ENCODE measurements at places on chromosomes 2 and 18.

GRCh38 chr2:1437101-1437500 is 23.8 kb downstream of the TPO start:
- DNase-seq, result no peak

DNA sequence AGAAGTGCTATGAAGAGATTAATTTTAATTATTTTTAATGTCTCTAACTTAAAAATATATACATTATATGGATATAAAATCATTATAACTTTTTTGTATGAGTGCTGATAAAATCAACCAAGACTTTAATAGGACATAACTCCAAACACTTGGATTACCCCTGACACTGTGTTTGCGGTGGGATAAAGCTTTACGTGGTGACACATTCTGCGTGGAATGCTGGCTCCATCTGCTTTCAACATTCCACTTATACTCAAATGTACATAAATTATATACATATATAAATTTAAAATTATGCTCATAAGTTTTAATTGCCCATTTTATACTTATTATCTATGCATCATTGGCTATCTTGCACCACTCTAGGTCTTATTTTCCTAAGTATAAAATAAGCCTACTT is 30.5 kb downstream of the LINC00305 start:
- no peak for DNase-seq

DNA sequence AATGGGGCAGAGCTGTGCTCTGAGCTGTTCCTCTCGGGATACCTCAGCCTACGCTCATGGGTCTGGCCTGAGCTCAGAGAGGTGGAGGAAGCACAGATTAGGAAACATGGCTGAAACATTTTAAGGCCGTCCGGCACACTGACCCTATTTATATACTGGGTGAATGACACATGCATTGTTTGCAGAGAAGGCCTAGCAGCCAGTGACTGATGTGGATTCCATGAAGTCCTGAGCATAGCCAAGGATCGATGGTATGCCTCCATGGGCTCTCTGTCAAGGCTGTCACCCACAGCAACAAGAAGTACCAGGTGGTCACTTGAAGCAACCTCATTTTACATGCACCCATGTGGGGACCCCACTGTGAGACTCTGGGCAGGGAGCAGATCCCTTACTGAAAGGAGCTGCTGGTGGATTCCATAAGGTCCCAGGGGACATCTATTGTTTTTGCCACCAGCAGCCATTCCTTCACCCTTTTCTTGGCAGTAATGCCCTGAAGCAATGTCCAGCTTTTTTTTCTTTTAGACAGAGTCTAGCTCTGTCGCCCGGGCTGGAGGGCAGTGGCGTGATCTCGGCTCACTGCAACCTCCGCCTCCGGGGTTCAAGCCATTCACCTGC is 8.4 kb downstream of the PTMA start:
- DNase-seq, result no peak

DNA sequence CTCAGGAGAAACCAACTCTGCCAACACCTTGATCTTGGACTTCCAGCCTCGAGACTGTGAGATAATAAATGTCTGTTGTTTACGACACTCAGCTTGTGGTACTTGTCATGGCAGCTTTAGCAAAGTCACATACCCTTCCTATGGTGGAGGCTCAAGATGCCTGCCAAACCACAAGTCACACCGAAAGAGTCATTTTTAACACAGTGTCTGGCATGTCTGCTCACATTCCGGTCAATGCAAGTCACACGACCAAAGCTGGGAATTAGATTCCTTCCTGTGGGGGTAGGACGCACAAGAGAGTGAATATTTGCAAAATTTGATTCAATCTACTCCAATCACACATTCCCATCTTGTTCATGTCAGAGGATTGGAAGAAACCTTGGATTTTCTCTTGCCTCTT is 24.6 kb downstream of the KCNE4 start:
- no peak for DNase-seq

DNA sequence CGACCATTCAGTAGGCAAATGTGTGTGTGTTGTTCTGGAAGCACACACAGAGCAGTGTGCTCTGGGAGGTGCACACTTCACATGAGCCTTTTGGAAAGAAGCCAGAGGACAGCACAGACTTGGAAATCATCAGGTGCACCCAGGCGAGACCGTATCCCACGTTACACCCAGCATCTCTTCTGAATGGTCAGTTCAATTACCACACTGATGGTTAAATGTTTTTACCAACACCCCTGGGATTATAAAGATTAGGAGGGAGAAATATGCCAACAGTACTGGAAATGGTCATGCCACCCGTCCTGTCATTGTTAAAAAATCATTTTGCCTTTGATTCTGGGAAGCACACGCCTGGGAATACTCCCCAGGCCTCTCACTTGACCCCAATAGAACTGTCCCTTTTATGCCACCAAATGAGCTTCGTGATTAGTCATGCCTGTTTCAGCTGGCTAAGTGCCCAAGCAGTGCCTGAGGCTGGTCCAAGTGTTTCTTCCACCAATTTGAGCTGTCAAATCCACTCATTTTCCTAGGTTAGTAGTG is 183.7 kb downstream of the NRP2 start:
- peak; percentile 86 for DNase-seq

- no peak for DNase-seq
Observed at GRCh38 chr2:119234021-119235019, 10.7 kb downstream of the STEAP3 start.

- DNase-seq, result no peak
Observed at GRCh38 chr2:54419388-54419787, 36.7 kb upstream of the SPTBN1 start.

- no peak for DNase-seq
Observed at GRCh38 chr2:183752571-183752970, 628.3 kb downstream of the NUP35 start.

DNA sequence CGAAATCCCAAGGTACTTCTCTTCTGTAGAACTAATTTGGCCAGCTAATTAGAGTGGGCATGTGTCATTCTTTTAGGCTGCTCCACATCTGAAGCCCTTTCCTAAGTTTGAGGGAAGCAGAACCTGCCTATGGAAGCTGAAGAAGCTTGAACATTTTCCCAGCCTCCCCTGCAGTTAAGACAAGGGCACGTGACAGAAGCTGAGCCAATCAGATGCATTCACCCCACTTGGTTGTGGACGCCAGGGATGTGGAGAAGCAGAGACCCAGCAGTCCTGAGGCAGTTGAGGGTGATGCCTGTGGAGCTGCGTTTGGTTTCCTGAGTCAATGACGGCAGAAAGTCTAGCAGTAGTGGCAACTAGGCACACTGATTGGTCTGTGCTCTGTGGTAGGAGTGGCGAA is 26.1 kb upstream of the CERS6 start:
- DNase-seq, result no peak

DNA sequence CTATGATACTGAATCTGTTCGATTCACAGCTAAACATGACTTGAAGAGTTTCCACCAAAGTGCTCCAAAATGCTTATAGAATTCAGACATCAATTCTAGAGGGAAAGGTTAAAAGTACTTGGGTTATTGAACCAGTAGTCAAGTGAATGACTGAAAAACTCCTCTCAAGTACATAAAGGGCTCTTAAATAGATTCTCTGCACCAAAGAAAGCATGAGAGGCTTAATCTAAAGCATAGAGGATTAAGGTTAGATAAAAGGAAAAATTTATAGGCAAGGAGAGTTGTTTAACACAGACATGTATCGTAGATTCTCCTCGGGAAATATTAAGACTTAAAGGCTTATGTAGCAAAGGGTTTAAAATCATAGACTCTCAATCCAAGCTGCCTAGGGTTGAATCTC is 701.4 kb downstream of the ERBB4 start:
- DNase-seq, result no peak

DNA sequence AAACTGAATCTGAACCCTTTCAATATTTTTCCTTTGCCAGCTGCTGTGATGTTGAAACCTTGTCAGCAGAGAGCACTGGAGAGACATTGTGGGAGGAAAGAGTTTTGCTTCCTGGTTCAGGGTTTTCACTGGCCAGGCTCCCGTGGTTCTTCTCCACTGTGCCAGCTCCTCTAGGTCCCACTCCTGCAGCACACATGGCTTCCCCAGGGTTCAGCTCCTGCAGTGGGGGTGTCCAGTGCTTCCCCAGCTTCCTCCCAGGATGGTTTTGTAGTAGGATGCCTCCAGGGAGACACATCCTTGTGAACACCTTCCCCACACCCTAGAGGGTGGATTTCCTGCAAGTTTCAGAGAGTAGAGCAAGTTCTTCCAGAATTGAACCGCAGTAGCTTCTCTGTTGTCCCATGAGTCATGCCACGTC is 24.0 kb upstream of the SULT1C3 start:
- no peak for DNase-seq

DNA sequence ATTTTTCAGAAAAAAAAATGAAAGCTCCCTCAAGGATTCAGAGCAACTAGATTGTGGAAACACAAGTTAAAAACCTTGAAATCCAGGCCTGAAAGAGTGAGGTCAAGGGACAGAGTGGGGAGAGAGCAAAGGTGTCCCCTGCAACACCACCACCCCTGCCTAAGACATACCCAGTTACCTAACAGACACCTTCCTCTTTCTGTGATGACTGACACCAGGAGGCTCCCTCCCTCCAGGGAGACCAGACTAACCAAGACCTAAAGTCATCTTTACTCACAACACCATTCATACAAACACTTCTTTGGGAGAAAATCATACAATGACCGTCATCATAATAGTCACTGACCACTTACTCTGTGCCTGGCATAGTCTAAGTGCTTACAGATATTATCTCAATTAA is 151.8 kb upstream of the NABP1 start:
- DNase-seq, result no peak

DNA sequence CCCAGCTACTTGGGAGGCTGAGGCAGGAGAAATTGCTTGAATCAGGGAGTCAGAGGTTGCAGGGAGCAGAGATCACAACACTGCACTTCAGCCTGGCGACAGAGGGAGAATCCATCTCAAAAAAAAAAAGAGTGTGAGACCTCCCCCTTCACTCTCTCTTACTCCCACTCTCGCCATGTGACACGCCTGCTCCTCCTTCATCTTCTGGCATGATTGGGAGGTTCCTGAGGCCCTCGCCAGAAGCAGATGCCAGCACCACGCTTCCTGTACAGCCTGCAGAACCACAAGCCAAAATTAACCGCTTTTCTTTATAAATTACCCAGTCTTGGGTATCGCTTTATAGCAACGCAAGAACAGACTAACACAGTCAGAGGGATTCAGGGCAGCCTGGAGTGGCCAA is 66.3 kb upstream of the CREB1 start:
- no peak for DNase-seq

- DNase-seq, result no peak
Observed at GRCh38 chr2:207226243-207226642, 60.5 kb upstream of the KLF7 start.

- DNase-seq, result peak; percentile 79
Observed at GRCh38 chr2:130963196-130963848, 126.6 kb downstream of the ARHGEF4 start.

Measured in retina (tissue), 1 donor.